Astrocyte (in vitro differentiated cells and primary cell): ENCODE measurements at places on chromosomes 6 and 20. TPM values are rescaled to one million over a fixed set of nuclear protein-coding genes. Genes with fewer than 3 reads are reported as not detected.

- H3K4me3 ChIP-seq, result no peak overlapping the region
- no peak for DNase-seq
- no peaks in the 10 kb centered on the region for H3K36me3 ChIP-seq
- peaks cover 9% of the 10 kb centered on the region for H3K4me1 ChIP-seq
Observed at GRCh38 chr20:33693289-33693688, 7.1 kb upstream of the E2F1 start.

- no peak overlapping the region for H3K4me3 ChIP-seq
- DNase-seq, result peak; percentile 94
- H3K36me3 ChIP-seq, result no peaks in the 10 kb centered on the region
- H3K27ac ChIP-seq, result no peak overlapping the region
- peaks cover 15% of the 10 kb centered on the region for H3K4me1 ChIP-seq
- no peaks in the 10 kb centered on the region for H3K27me3 ChIP-seq
Observed at GRCh38 chr6:136669299-136669699, 119.1 kb upstream of the MAP7 start.

GRCh38 chr6:31464252-31465184 is 33.4 kb upstream of the MICB start:
- peaks cover 3% of the 10 kb centered on the region for H3K27me3 ChIP-seq
- H3K27ac ChIP-seq, result no peak overlapping the region
- peaks cover 11% of the 10 kb centered on the region for H3K4me1 ChIP-seq
- no peak for DNase-seq
- no peaks in the 10 kb centered on the region for H3K36me3 ChIP-seq

DNA sequence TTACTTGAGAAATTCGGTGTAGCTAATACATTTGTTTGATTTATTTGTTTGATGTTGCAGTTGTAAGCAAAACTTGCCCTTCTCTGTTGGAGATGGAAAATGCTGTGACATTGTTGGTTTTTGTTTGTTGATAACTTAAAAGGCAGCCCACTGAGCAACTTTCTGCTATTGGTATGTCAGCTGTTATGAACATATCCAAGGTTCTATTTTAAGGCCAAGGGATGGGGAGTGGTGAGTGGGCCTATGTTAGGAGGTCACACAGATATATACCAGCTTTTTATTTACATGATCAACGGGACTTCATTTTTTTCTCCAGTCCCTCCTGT is 5.7 kb downstream of the QKI start:
- no peaks in the 10 kb centered on the region for H3K36me3 ChIP-seq
- H3K27ac ChIP-seq, result peak overlapping the region; percentile 41
- H3K27me3 ChIP-seq, result no peaks in the 10 kb centered on the region
- no peak overlapping the region for H3K4me3 ChIP-seq
- peaks cover 40% of the 10 kb centered on the region for H3K4me1 ChIP-seq

DNA sequence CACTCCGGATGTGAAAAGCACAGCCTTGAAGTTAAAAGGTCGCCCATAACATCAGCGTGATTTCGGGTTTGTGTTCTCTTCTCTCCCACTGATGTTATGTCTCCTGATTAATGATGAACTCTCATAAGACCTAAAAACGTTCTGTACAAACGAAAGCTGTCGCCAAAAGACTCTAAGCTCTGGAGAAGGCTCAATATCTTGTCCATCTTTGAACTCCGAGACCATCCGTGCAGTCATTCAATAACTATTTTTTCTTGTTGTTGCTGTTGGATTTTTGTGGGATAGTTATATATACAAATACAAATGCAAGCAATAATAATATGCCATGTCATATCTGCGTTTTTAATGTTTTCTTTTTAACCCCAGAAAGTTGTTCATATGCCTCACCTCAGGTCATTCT is 291.8 kb upstream of the MARCKS start:
- H3K4me3 ChIP-seq, result peak overlapping the region; percentile 16
- H3K27ac ChIP-seq, result peak overlapping the region; percentile 96
- no peaks in the 10 kb centered on the region for H3K27me3 ChIP-seq
- peaks cover 25% of the 10 kb centered on the region for H3K4me1 ChIP-seq
- no peaks in the 10 kb centered on the region for H3K36me3 ChIP-seq

DNA sequence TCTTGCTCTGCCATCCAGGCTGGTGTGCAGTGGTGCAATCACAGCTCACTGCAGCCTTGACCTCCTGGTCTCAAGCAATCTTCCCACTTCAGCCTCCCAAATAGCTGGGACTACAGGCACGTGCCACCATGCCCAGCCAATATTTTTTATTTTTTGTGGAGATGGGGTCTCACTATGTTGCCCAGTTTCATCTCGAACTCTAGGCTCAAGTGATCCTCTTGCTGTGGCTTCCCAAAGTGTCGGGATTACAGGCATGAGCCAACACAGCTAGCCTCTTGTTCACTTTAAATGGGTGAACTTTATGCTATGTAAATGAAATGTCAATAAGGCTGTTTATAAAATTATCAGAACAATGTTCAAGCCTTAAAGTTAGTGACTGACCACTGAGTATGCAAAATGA is 37.1 kb downstream of the SAMD3 start:
- H3K4me3 ChIP-seq, result no peak overlapping the region
- H3K36me3 ChIP-seq, result no peaks in the 10 kb centered on the region
- H3K27me3 ChIP-seq, result no peaks in the 10 kb centered on the region
- H3K4me1 ChIP-seq, result no peaks in the 10 kb centered on the region
- no peak for DNase-seq

DNA sequence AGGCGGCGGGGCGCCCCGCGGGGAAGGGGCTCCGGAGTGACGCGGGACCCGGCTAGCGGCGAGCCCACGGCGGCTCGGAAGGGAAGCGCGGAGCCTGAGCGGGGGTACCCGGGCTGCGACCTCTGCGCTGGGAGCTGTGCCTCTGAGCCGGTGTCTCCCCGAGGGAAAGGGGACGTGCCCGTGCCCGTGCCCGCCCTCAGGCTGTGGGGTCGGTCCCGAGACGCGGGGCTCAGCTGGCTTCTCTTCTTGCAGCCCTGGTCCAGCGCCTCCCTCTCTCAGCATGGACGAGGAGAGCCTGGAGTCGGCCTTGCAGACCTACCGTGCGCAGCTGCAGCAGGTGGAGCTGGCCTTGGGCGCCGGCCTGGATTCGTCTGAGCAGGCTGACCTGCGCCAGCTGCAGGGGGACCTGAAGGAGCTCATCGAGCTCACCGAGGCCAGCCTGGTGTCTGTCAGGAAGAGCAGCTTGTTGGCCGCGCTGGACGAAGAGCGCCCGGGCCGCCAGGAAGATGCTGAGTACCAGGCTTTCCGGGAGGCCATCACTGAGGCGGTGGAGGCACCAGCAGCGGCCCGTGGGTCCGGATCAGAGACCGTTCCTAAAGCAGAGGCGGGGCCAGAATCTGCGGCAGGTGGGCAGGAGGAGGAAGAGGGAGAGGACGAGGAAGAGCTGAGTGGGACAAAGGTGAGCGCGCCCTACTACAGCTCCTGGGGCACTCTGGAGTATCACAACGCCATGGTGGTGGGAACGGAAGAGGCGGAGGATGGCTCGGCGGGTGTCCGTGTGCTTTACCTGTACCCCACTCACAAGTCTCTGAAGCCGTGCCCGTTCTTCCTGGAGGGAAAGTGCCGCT is 686 bp downstream of the ZGPAT start:
- H3K36me3 ChIP-seq, result peaks cover 25% of the 10 kb centered on the region
- no peaks in the 10 kb centered on the region for H3K27me3 ChIP-seq
- peaks cover 17% of the 10 kb centered on the region for H3K4me1 ChIP-seq
- DNase-seq, result no peak
- peak overlapping the region; percentile 19 for H3K27ac ChIP-seq
- H3K4me3 ChIP-seq, result peak overlapping the region; percentile 77

GRCh38 chr6:19851241-19852089 is 14.3 kb downstream of the ID4 start:
- peaks cover 9% of the 10 kb centered on the region for H3K4me1 ChIP-seq
- peak; percentile 74 for DNase-seq
- H3K27ac ChIP-seq, result peak overlapping the region; percentile 52
- no peaks in the 10 kb centered on the region for H3K27me3 ChIP-seq
- H3K4me3 ChIP-seq, result peak overlapping the region; percentile 37

- no peaks in the 10 kb centered on the region for H3K36me3 ChIP-seq
- no peak for DNase-seq
- no peaks in the 10 kb centered on the region for H3K27me3 ChIP-seq
- H3K4me3 ChIP-seq, result no peak overlapping the region
- no peaks in the 10 kb centered on the region for H3K4me1 ChIP-seq
- no peak overlapping the region for H3K27ac ChIP-seq
Observed at GRCh38 chr20:24939036-24939435, 10.0 kb upstream of the CST7 start.

DNA sequence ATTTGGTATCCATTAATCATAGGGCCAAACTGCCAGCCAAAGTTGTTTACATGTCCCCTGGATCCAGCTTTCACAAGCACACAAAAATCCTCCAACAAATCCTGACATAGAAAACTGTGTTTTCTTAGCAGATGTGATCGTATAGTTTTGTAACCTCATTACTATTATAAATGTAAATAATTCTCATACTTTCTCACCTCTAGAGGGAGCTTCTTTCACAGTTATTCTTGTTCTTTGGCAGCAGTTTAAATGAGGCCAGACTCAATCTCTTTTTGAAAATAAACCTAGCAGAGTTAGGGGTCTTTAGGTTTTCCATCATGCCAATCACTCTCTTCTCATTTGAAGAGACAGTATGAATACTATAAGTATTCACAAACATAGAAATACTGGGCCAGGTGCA is 17.0 kb upstream of the ZNF318 start:
- H3K4me1 ChIP-seq, result peaks cover 7% of the 10 kb centered on the region
- H3K27me3 ChIP-seq, result no peaks in the 10 kb centered on the region
- H3K4me3 ChIP-seq, result no peak overlapping the region

- H3K27me3 ChIP-seq, result no peaks in the 10 kb centered on the region
- no peak overlapping the region for H3K4me3 ChIP-seq
- no peak overlapping the region for H3K27ac ChIP-seq
- no peaks in the 10 kb centered on the region for H3K36me3 ChIP-seq
- no peaks in the 10 kb centered on the region for H3K4me1 ChIP-seq
- no peak for DNase-seq
Observed at GRCh38 chr6:117771403-117771802, 96.1 kb downstream of the NUS1 start.

DNA sequence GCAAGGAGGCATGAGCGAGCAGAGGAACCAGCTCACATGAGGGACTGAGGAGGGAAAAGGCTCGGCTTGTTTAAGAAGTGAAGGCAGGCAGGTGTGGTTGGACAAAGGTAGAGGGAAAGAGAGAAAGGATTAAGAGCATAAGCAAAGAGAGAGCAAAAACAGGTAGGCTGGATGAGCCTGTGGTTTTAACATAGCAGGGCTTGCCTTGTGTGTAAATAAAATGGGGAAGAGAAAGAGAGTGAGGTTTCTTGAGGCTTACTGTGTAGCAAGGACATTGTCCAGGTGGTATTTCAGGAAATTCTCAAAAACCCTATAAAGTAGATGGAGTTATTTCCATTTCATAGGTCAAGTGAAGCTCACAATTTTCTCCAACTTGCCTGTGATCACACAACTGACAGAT is 93.9 kb upstream of the HDAC2 start:
- peaks cover 5% of the 10 kb centered on the region for H3K4me1 ChIP-seq
- H3K27me3 ChIP-seq, result no peaks in the 10 kb centered on the region
- DNase-seq, result no peak
- H3K36me3 ChIP-seq, result no peaks in the 10 kb centered on the region

DNA sequence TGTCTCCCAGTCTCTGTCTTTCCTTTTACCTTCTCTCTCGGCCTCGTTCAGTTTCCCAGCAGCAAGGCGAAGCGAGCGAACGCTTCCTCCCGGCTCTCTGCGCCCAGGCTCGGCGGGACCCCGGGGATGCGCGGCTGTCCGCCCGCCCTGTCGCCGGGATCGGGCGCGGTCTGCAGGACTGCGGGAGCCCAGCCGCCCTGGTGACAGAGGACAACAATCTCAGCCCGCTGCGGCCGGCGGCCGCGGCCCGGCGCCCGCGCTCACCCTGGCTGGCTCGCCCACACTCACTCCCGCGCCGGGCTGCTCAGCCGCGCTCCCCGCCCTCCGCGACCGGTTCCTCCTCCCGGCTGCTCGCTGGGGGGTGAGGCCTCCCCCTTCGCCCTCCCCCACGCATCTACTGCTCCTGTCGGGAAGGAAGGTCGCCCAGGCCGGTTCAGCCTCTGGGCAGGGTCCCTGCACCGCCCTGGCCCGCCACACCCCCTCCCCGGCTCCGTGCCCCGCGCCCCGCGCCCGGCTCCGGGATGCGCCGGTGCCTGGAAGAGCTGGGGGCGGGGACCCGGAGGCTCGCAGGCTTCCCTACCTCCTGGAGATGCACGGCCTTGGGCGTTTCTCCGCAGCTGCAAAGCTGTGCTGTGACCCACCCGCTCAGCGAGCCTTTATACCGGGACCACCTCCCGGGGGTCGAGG is 410 bp downstream of the SYNE1 start:
- peak; percentile 14 for DNase-seq
- H3K27me3 ChIP-seq, result no peaks in the 10 kb centered on the region
- H3K36me3 ChIP-seq, result no peaks in the 10 kb centered on the region
- H3K27ac ChIP-seq, result no peak overlapping the region
- H3K4me3 ChIP-seq, result peak overlapping the region; percentile 78

DNA sequence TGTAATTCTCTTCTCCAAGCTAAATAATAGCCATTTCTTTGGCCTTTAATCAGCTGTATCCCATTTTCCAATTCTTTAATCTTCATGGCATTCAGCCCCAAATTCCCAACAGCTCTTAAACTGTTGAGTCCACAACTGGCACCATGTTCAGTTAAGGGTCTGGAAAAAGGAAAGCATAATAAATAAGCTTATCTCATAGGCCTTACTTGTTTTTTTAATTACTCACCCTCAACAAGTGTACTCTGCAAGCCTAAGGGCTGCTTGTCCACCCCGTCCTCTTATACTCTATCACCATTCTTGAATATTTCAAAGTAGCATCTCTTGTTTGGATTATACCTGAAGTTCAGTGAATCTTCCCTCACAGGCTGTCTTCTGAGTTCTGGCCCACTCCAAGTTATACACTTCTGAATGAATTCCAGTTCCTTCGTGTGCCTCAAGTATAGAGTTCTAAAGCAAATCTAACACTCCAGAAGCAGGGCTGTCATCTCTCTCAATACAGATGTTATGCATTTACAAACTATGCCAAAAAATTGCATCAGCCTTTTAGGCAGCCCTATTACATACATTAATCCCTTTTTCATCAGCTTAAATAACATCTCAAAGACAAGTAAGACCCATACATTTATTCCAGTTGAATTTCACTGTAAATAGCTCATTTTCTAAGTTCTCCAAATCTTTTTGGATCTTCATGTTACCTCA is 98.7 kb downstream of the COL21A1 start:
- H3K27me3 ChIP-seq, result no peaks in the 10 kb centered on the region
- H3K36me3 ChIP-seq, result no peaks in the 10 kb centered on the region
- H3K4me1 ChIP-seq, result peaks cover 5% of the 10 kb centered on the region
- H3K27ac ChIP-seq, result no peak overlapping the region

SLC26A8 gene
- not detected in 2 replicates for total RNA-seq

BCAS4 gene
- 13.2 and 16.7 TPM in 2 replicates for total RNA-seq

IL17F gene
- not detected in 2 replicates for total RNA-seq

ZNF311 gene
- total RNA-seq, result 1.2 and 1.7 TPM in 2 replicates

MOG gene
- not detected in 2 replicates for total RNA-seq

MTFR2 gene
- 1.3 and 1.8 TPM in 2 replicates for total RNA-seq

MAFB gene
- total RNA-seq, result 2.9 TPM in 2 replicates
